ENCODE measurements at places on chromosomes 7 and 10.

DNA sequence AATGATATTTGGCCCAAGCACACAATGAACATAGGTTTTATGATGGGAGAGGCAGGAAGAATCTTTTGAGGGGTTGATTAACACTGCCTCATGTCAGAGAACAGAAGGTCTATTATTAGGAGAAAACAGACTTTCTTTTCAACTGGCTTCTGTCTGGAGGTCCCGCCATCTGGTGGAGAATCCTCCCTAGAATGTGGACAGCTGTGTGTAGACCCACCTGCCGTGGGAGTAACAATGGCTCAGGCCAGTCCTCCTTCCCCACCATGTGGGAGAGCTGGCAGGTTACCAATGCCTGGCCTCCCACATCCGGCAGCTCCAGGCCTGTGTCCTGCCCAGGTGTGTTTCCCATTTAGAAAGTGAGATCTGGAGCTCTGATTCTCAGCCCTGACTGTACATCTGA, 70.4 kb upstream of the AOAH start:
- DNase-seq = no peak

- peak; percentile 26 for DNase-seq
Measured at GRCh38 chr7:131400681-131401176, 73.1 kb downstream of the MKLN1 start.

DNA sequence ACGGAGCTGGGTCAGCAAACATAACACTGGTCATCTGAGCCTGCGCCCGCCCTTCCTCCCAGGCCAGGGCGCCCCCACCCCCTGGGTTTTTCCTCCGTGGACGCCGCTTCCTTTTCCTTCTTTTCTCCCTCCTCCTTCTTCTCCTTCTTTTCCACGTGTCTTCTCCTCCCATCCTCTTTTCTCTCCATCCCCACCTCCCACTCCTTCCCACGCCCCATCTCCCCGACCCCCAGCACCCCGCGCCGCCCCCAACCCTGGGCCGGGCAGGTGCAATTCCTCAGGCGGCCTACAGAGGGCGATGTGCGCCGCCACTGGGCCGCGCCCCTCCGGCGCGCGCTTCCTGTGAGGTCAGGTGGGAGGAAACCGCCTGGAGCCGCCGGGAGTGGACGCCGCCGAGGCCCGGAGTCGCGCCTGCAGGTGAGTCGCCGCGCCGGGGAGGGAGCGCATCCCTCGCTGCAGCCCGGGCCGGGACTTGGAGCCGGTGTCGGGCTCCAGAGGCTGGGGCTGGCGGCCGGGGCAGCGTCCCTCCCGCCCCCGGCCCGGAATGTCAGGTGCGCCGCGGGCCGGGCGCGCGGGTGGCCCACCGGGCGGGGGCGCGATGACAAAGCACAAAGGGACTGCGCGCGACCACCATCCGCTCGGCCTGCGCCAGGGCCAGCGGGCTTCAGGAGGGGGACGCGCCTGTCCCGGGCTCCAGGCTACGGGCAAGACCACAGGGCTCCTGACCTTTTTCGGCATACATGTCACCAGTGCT, at the start of gene FAM241B:
TSS of gene FAM241B (plus strand) at position 351 of the 754 bp plus-strand sequence. CDS start 1,497 bp downstream, outside the sequence.
- peak; percentile 70 for DNase-seq

- DNase-seq = no peak
Measured at GRCh38 chr10:93790439-93790838, 32.7 kb downstream of the LGI1 start.

DNA sequence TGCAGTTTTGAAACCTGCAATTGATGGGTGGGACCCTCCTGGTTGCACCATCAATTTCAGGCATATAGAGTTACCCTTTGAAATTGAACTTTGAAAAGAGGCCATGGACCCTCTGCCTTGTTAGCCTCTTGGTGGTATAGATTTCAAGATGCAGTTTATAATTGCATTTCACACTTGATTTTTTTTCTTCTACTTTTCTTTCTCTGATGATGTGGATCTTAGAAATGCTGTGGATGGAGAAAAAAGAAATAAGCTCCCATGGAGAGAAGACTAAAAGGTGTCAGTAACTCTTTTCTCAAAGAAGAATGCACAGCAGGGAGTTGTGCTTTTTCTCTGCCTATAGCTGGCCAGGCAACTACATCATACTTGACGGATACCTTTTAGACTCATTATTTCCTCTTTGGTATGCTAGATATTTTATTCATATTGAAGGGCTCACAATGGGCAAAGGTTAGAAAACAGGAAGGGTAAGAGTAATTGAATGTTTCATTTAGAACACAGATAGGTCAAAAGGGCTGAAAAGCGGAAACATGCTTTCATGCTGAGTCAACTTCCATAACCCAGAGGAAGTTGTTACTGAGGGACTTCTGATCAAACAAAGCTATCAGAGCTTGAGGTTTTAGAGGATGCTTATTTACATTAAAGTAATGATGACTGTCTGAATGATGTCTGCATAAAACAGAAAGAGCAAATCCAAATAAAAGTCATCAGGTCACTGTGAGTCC, 773.2 kb upstream of the LRRN3 start:
- no peak for DNase-seq

GRCh38 chr7:101112233-101112632, 14.7 kb upstream of the SERPINE1 start:
- DNase-seq = no peak

DNA sequence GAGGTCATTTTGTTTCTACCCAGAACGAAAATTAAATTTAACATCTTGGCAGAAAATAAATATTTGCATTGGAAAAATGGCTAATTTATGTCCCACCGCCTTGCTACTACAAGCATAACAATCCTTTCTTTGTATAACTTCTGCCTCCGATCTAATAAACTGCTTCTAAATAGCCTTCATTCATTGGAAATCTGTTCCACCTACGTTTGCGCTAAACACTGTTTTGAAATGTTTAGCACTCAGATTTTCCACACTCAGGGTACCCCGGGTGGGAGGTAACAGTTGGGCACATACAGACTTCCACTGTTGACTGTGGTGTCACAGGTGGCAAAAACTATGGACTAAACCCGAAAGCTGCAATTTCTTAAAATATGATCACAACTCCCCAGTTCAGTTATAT, 96.4 kb downstream of the FGFR2 start:
- DNase-seq = no peak

- no peak for DNase-seq
Measured at GRCh38 chr7:76182225-76182960, 19.3 kb upstream of the SRRM3 start.
